ENCODE measurements at places on chromosomes 11 and 22.

GRCh38 chr11:118592616-118593367 lies 14.6 kb upstream of the PHLDB1 start:
- no peak for DNase-seq

DNA sequence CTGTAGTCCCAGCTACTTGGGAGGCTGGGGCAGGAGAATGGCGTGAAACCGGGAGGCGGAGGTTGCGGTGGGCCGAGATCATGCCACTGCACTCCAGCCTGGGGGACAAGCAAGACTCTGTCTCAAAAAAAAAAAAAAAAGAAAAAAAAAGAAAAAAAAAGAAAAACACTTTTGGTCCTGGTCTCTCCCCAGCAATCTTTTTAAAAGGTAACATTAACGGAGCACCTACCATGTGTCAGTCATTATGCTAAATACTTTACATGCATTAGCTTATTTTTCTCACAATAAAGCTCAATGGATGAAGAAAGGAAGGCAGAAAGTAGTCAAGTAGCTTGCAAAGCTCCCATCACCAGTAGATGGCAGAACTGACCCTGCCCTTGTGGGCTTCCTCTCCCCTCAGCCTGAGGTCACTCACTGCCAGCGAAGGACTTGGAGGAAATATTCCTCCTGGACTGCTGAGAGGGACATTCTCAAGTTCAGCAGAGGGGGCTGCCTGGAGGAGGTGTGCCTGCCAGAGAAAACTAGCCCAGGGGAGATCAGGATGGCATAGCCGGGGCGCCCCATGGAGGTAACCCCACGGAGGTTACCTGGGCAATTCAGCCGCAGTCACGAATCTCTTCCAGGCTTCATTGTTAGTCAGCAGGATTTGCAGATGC lies 15.5 kb downstream of the APOL3 start:
- no peak for DNase-seq

GRCh38 chr22:23289851-23290724 lies 109.8 kb downstream of the BCR start:
- DNase-seq = peak; percentile 60

DNA sequence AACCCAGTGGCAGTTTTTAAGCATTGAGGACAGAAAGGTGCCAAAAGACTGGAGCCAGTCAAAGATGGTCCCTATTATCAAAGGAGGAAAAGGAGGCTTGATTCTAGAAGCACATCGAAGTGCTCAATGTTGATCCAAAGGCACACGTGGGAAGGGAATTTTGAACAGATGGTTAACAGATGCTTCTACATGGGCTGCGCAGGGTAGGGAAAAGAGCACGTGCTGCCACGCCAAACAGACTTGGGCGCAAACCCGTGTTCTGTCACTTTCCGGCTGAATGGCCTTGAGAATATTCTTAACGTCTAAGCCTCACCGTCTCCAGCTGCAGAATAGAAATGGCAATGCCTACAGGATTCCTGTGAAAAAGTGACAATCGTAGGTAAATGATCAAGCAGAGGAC lies 217.9 kb upstream of the MTNR1B start:
- no peak for DNase-seq

GRCh38 chr11:73236205-73236765 lies 18.2 kb downstream of the P2RY2 start:
- no peak for DNase-seq

DNA sequence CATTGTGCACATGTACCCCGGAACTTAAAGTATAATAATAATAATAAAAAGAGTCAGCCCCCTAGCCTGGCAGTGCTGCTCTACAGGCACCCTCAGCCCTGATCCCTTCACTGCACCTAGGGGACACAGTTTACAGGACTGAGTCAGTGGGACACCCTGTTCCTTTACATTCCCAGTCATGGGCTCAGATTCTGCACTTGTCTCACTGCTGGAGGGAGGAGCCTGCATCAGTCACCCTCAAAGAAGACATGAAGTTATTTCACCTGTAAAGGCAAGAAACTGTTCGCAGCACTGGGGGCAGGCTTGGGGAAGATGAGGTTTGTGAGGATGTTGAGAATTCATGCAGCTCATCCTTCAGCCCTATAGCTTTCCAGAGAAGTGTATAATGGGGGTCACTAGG lies 50.7 kb upstream of the VPREB1 start:
- DNase-seq = no peak

DNA sequence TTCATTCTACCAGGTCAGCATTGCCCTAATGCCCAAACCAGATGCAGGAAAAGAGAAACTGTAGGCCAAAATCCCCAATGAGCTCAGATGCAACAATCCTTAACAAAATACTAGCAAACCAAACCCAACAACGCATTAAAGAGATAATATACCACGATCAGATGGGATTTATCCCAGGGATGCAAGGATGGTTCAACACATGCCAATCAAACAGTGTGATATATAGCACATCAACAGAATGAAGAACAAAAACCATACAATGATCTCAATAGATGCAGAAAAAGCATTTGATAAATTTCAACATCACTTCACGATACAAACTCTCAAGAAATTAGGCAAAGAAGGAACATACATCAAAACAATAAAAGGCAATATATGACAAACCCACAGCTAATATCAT lies 45.0 kb downstream of the IMMP1L start:
- DNase-seq = no peak

DNA sequence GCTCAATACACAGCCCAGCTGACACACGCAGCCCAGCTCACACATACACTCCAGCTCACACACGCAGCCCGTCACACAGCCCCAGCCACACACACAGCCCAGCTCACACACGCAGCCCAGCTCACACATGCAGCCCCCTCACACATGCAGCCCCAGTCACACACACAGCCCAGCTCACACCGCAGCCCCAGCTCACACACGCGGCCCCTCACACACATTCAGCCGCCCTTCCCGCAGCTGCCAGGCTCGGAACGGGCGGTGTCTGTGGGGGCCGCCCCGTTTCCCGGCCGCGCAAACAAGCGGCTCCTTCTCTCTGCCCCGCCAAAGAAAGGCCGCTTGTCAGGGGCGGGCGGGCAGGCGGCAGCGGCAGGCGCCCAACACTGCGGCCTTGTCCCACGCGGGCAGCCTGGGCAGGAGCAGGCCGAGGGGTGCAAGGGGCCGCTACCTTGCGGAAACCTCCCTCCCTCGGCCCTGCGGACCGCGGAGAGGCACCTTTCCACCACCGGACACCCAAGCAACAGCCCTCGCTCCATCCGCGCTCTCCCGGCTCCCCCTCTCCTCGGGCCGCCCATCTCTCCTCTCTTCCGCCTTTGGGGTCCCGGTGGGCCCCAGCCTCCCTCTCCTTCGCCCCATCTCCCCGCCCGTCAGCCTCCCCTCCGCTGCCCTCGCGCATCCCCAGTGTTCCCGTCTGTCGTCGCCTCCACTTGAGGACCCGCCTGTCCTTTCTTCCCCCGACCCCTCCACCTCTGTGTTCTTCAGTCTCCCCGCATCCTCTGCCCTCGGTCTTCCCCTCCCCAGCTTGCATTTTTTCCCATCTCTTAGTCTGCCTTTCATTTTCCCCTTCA lies 2.2 kb downstream of the PHLDB1 start:
- no peak for DNase-seq

All from activated CD4-positive, alpha-beta T cell treated with anti-CD3 and anti-CD28 coated beads, Interleukin-2, Interleukin-4, amounts not matched to agents 100 ng/mL and 50 ng/mL, durations not matched to agents 16 hours and 8 hours (primary cell).